Activated T-cell treated with anti-CD3 and anti-CD28 coated beads, Interleukin-2, amount 50 U/mL, for 1 hour (primary cell): ENCODE measurements at places on chromosomes 3 and 15.
A peak's percentile ranks its signal among the peaks of the same experiment; 100 is the strongest.

GRCh38 chr3:138686771-138687221 is 78.2 kb downstream of the FAIM start:
- no peak for DNase-seq

- no peak for DNase-seq
These were observed 68.6 kb downstream of the ABHD5 start for GRCh38 chr3:43759297-43759782.

DNA sequence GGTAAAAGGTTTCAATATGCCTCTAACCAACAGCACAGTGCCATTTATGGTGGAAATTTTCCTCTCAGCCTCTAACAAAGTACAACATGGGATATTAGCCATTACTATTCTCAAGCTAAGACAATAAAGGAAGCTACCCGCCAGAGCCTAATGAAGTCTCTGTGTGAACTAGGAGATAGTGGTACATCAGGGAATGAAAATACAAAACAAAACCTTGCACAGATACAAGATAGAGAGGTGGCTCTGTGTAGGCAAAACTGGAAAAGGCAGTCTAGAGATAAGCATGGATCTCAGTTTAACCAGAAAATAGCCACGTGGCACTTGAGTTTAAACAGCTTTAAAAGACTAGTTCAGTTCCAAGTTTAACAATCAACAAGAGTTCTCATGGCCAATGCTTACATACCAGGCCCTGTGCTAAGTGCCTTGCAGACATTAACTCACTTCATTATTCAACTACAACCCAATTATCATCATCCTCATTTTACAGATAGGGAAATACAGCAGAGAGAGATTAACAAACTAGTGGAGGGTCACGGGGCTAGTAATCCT is 279.3 kb downstream of the IGSF11 start:
- no peak for DNase-seq

DNA sequence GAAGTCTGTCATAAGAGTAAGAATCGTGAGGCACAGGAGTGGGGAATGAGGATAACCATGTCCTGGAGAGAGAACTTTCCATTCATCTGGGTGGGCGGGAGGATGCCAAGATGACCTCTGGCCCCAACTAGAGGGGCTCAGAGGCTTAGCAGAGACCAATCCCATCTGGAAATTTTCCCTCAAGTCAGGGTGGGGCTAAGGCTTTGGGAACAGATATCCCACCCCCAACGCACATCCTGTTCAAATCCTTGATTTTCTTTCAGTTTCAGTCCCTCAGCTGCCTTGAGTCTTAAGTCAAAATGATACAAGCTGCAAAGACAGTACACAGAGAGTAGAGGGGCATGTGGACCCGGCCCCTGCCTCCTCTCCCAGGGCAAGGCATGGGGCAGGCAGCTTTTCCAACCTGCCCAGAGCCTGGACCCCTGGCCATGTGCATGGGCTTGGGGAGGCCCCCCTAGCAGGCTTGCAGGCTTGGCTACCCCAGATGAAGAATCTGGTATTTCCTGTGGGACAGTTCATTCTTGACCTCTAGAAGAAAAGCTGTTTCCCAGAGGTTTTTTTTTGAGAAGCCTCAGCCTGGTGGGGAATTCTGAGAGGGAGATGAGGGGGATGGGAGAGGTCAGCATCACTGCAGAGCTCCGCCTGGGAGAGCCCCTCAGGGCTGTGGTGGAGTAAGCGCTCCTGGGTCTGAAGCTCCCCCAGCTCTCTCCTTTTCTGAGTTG is 109.7 kb upstream of the HACD2 start:
- no peak for DNase-seq

DNA sequence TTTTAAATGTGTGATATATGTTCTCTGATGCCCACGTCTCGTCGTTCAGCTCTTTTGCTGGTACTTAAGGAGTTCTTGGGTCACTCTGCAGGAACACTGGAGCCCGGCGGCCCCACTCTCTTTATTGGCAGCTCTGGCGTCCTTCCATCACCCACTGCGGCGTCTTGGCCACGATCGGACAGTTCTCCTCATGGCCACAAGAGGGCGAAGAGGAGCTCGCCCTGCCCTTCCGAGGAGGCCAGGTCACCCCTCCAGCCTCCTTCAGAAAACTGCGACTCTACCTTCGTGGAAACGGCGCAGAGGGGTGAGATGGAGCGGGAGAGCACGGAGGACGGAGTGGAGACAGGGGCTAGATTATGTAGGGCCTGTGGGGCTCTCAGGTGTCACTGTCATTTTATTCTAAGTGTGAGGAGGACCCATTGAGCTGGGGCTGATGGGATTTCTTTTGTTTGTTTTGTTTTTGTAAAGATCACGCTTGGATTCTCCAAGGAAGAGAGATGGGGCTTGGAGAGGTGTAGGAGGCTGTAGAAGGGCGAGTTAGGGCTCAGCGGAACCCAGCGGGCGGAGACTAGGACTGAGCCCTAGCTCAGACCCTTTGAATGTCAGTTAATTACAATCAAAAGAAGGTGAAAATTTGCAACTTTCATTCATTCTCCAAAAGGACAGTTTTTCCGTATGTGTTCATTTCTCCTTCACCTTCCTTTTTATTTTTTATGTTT is 28.0 kb upstream of the GABRA5 start:
- DNase-seq, result no peak

DNA sequence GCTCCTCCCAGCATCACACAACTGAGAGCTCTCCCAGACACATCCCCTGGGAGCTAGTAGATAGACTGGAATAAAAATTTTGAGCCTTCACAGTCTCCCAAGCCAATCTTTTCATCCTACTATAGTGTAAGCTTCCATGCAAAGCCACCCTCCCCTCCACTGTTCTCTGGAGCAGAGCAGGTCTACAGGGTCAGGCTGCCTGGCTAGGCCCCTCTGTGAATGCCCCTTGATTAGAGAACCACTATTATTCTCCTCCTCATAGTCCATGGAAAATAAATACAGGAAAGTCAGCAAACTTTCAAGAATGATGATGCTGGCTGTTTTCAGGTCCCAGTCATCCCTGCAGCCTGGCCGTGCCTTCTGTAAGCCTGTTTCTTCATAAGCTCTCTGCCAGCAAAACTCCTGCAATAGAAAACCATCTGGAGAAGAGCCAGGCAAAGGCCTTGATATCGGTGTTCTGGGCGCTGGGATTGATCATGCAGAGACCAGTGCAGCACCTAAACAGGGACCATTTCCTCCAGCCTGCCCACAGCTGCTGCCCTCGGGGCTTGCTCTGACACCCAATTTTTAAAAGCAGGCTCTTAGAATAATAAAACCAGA is 51.7 kb downstream of the CRYGS start:
- no peak for DNase-seq

- DNase-seq, result no peak
These were observed 602.6 kb downstream of the RSL24D1 start for GRCh38 chr15:54594115-54594514.

DNA sequence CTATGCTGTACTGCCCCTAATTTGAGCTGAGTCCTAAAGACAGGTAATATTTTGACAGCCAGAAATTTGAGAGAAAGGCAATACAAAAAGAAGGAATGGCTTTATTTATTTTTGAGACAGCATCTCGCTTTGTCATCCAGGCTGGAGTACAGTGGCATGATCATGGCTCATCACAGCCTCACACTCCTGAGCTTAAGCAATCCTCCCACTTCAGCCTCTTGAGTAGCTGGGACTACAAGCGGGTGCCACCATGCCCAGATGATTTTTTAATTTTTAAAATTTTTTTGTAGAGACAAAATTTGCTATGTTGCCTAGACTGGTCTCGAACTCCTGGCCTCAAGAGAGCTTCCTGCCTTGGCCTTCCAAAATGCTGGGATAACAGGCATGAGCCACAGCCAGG is 77.4 kb upstream of the SLC4A7 start:
- DNase-seq, result no peak

- peak; percentile 42 for DNase-seq
These were observed 7.0 kb downstream of the MAPKAPK3 start for GRCh38 chr3:50623840-50624474.

DNA sequence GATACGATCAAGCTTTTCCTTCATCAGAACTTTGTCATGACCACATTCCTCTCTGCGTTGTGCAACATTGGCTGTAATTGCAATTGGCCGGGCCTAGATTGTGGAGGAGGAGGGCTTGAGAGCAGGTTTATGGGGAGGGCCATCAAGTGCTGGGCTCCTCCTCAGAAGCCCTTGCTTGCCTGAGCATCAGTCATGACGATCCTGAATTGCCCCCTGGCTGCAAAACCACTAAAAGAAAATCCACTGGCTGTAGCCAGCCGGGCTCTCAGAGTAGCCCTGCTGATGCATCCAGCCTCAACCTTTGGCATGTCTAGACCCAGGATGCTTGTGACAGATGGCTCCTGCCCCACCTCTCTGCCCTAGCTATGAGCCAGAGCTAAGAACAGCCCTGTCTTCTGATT is 13.4 kb upstream of the TRH start:
- DNase-seq, result no peak

DNA sequence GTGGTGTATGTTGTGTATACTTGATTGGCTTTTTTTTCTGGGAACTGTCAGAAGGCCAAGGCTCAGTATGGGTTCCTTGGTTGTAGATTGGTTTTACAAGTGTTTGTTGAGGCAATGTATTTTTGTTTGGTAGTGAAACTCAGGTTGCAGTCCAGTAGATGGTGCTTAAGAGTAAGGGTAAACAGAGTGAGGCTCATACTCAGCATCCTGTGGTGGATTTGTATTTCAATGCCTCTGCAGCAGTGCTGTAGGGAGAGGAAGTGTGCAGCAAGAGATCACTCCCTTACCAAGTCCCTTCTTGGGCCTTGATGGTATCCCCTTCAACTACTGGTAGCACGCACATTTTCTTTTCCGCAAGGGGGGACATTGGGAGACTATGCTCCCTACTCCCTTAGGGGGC is 428.5 kb upstream of the CNTN3 start:
- no peak for DNase-seq

GRCh38 chr15:82570721-82571508 is 30.7 kb upstream of the RPS17 start:
- DNase-seq, result no peak

DNA sequence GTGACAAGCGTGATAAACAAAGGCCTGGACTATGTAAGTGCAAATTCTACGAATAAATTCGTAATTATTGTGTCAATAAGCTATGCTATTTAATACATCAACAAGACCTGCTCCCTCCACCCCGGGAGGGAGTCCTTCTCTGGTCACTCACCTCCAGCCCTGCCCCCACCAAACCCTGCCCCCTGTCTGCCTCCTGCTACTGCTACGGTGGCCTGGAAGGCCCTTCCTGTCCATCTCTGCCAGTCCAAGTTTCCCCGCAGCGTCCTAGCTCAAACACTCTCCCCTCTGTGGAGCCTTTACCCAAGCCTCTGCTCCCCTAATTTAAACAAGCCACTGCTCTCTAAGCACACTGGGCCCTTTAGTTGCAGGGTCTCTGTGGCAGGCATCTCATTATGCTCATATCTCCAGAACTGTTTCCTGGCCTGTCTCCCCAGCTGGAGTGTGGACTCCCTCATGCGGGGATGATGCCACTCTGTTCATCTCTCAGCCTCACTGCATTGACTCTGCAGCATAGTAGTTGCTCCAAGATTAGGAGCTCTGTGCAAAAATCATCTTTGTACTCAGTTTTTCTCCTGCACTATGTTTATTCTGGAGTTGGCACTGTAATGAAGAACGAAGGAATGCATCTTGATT is 241.2 kb downstream of the NTRK3 start:
- no peak for DNase-seq

DNA sequence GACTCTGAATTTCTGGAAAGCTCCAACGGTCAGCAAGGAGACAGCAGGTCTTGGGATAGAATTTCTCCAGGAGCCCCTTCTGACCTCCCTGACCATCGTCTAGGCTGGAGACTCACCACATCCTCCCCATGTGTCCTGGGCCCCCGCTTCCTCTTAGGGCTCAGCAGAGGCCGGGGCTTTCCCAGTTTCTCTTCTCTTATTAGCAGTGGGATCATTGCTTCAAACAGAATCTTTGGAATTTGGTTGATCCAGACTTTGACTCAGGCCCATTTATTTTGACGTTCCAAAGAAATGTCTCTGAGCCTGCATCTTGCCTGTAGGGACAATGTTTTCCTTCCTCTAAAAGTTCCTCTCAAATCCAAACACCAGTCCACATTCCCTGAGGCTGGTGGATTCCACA is 38.4 kb upstream of the SLC6A6 start:
- DNase-seq, result no peak

DNA sequence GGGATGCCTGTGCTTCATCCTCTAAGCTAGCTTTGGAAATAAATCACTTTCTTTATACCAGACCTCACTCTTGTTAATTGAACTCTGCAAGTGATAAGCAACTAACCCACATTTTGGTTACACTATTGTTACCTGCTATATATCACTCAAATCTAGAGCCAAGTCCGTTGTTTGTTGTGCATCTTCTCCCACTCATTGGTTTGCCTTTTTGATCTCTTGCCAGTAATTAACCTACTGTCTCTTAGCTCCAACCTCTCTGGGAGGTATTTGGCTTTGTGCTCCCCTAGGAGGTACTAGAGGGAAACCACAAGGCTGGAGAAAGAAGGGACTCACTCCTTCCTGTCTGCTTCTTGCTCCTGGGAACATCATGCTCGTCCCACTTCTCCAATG is 12.8 kb upstream of the CRBN start:
- DNase-seq, result no peak

DNA sequence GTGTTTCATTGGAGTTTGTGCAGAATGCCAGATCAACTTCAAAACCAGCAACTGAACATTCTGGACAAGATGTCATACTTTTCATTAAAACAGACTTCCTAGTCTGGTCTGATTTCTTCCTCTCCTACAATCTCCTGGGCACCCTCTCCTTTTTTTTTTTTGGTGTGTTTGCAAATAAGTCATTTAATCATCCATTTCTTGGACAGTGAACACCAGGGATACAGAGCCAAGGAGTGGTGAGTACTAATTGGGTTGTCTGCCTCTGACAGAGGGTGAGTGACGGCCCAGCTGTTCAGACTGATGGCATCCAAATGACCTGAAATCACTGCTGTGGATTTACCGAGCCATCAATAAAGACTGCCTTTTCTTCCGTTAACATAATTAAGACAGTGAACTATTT is 158.0 kb downstream of the STT3B start:
- no peak for DNase-seq

DNA sequence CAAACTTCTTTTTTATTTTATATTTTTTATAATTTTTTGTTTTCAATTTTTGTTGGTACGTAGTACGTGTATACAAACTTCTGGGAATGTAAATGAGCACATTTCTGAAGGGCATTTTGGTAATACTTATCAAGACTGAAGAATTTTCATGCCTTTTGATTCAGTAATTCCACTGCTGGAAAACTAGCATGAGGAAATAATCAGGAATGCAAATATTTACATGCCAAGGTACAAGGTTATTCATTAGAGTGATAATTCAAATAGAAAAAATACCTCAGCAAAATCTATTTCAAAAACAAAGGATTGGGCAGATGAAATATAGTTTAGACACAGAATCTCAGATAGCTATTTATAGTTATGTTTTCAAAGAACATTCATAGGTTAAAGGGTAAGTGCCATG is 128.7 kb downstream of the DMXL2 start:
- no peak for DNase-seq
